Left ventricle myocardium inferior (tissue), 1 donor: ENCODE measurements at places on chromosomes 7 and 10. TPM values are rescaled to one million over a fixed set of nuclear protein-coding genes. Genes with fewer than 3 reads are reported as not detected.

LLCFC1 gene
- not detected for total RNA-seq

CRYGN gene
- 0.41 TPM for total RNA-seq

SPACDR gene
- total RNA-seq: 0.88 TPM

- no peak for DNase-seq
Measured at GRCh38 chr7:18849130-18849529, 268.3 kb downstream of the TWIST1 start.

- no peak for DNase-seq
Measured at GRCh38 chr7:18177815-18178660, 150.4 kb upstream of the PRPS1L1 start.

- no peak for DNase-seq
Measured at GRCh38 chr7:24881623-24882022, 98.4 kb downstream of the OSBPL3 start.

DNA sequence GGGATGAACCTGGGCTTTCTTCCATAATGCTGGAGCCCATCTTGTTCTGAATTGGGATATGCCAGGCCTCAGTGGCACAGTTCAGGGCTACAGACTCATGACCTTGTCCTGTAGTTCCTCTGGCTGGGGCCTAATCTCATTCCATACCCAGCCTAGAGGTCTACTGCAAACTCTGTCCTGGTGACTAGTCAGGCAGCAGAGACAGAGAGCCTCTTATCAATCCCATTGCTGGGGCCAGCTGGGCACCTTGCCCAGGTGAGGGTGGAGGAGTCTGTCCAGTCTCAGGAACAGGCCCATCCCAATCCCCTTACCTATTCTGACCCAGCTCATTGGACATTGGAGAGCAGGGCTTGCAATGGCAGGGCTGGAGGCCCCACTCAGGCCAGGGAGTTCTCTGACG is 28.0 kb upstream of the COMTD1 start:
- peak; percentile 22 for DNase-seq

DNA sequence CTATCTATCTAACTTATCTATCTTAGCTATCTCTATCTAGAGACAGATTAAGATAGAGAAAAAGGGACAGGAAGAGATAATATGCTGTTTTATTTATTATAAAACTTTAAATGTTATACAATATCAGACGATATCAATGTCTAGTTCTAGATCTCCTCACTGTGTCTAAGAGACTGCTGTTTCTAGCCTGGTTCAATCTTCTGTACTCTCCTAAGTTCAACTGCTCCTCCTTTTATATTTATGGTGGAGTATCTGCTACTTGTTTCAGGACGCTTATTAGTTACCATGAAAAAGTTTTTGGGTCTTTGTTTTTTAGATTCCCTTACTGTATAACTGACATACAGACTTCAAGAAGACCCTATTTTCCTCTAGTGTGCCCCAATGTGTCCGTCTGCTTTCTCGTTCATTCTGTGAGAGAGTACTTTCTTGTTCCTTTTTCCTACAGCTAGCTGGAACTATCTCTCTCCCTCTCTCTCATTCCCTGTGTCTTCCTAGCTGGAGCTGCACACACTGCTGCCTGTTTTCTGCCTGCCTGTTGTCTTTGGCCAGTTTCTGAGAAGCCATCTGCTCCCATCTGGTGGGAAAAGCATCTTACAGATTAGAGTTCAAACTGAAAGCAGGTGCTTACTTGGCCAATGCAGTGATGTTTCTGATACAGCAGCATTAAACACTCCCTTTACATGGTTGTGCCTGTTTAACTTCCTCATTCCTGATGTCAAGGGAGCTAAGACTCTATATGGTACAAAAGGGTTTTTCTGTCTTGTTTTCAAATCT is 49.4 kb upstream of the ARL4A start:
- no peak for DNase-seq

- no peak for DNase-seq
Measured at GRCh38 chr7:107122486-107122911, 46.3 kb upstream of the HBP1 start.

DNA sequence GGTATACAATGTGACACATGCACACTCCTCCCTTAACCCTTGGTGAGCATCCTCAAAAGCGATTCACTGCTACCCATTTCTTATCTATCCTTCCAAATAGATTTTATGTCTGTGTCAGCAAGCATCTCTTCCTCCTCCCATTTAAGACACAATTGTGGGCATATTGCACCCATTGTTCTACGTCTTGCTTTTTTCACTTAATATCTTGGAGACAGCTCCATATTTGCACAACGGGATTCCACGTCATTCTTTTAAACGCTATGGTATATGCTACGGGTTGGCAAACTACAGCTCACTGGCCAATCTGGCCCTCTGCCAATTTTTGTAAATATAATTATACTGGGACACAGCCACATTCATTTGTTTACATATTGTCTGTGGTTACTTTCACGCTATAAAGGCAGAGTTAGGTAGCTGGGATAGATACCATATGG is 88.6 kb downstream of the RNF216 start:
- no peak for DNase-seq

- no peak for DNase-seq
Measured at GRCh38 chr10:123796736-123797135, 94.9 kb downstream of the CPXM2 start.

DNA sequence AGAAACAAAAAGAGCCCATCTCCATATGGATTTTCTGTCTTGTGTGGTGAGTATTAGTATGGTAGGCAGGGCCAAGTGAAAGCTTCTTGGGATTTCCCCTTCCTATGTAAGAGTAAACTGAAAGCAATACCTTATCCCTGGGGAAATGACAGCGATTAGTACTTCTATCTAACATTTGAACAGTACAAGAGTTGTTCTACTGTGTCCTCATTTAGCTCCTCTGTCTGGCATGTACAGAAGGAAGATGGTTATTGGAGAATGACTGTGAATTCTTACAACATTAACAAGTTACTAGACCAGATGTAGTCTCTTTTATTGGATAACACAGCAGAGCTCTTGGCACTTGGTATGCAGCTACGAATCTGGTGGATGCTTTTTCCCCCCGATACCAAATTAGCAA is 17.9 kb upstream of the TRIL start:
- DNase-seq: no peak

DNA sequence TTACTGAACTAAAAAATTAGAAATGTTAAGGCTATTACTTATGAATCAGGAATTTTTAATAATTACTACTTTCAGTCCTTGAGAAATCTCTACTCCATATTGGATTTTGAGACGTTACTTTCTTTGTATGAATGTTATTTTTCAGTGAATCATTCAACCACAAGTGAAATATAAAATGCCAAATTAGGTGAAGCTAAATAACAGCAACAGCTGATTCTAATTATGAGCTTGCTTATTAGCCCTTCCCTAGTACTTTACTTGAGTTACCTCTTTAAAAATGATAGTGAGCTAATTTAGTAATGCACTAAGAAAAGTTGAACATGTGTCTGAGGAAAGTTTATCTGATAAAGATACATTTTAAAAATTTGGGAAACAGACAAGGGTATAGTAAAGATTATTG is 51.4 kb downstream of the PCGF5 start:
- no peak for DNase-seq
